ENCODE measurements at places on chromosomes 6 and 20.

- DNase-seq = peak; percentile 95
Observed at GRCh38 chr6:357791-358341, 33.7 kb upstream of the IRF4 start.

- no peak for DNase-seq
Observed at GRCh38 chr6:75381877-75382633, 97.5 kb upstream of the TMEM30A start.

DNA sequence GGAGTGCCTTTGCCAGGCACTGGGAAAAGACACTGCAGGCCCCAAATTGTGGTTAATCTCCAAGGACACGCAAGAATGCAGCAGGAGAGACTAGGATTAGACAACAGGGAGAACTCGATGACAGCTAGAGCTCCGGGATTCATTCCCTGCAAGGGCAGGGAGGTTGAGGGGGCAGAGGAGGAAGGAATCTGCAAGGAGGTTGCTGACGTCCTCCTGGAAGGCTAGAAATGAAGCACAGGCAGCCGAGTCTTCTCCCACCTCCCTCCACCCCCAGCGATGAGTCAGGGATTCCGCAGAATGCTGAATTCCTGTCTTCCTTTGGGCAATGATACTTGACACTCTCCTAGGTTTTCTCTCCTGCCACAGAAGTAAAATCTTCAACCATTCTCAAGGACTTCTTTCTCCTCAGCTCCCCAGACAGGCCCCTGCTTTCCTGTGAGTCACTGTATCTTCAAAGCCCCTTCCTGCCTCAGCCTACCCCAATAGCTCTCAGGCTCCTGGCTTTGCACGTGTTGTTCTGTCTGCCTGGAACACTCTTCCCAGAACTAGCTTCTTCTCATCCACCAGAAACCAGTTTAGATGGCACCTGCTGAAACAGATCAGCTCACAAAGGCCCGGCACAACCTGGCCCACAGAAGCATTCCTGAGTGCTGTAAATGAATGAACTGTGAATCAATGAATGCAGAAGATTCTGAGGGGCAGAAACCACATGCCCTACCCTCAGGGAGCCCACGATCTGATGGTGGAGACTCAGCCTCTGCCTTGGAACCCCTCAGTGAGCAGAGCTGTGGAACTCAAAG, 85.6 kb downstream of the MRPL14 start:
- DNase-seq = peak; percentile 58

- no peak for DNase-seq
Observed at GRCh38 chr6:77366798-77367197, 96.5 kb downstream of the HTR1B start.
